Left kidney (tissue), 8 donors: ENCODE measurements at places on chromosomes 11 and 22.

DNA sequence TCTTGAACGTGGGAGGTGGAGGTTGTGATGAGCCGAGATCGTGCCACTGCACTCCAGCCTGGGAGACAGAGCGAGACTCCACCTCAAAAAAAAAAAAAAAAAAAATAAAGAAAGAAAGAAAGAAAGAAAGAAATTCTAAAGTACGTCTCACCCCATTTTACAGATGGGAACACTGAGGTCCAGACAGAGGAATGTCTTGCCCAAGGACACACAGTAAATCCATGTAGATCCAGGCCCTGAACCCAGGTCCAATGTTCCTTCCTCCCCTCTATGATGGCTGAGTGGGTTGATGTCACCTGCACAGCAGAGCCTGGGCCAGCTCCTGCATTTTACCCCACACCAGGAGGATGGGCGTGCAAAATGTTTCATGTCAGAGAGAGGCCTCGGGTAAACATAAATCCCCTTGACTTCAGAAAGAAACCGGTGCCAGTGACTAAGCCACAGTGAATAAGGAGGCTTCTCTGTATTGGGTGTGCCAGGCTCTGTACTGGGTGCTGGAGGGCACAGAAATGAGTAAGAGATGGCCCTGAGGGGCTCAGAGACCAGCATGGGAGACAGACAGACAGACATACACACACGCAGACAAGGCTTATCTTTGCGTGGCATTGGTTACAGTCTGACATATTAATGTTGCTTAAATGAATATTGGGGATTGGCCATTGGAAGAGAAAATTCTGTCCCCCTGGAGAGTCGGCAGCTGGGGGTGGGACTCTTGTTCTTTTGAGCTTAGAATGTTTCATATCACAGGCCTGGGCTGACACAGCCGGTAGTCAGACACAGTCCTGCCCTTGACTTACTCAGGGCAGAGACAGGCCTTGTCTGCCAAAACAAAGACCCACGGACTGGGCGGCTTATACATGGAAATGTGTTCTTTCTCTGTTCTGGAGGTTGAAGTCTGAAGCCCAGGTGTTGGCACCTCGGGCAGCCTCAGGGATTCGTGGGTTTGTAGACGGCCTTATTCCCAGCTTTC is 105.4 kb downstream of the MIAT start:
- no peak for DNase-seq

DNA sequence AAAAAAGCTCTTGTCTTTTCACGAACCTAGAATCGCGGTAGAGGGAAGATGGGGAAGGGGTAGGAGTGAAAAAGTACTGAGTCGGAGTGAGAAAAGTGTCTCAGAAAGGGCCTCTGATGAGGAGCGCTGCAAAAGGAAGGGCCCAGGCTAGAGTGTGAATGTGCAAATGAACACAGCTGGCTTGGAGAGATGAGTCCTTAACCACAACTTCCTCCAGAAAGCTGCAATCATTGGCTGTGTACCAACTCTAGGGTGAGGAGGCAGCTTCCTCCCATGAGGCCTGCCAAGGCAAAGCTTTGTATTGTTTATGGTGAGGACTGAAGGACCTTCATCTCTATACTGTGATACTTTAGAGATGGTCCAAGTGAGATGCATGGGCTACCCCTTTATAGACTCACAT is 566.9 kb upstream of the ANO5 start:
- DNase-seq, result no peak

- DNase-seq, result no peak
Observed at GRCh38 chr11:2585566-2586086, 114.2 kb downstream of the KCNQ1OT1 start.

DNA sequence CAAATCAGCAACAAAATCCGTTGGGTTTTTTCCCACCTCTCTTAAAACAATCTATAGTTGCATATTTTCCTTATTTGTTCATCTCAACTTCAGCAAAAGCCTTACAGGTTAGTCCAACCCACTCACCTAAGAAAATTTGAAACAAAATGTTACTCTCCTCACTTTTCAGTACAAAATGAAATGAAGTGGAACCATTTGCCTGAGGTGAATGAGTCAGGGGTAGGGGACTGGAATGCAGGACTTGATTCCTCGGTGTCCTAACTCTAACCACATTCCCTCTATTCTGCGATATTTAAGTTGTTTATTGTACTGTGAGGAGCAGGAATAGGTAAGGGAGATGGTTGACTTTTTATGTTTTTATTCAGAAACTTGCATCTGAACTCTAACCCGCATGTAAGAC is 16.4 kb downstream of the ATP5MG start:
- no peak for DNase-seq

- DNase-seq, result no peak
Observed at GRCh38 chr11:19790831-19791552, 78.4 kb downstream of the NAV2 start.

DNA sequence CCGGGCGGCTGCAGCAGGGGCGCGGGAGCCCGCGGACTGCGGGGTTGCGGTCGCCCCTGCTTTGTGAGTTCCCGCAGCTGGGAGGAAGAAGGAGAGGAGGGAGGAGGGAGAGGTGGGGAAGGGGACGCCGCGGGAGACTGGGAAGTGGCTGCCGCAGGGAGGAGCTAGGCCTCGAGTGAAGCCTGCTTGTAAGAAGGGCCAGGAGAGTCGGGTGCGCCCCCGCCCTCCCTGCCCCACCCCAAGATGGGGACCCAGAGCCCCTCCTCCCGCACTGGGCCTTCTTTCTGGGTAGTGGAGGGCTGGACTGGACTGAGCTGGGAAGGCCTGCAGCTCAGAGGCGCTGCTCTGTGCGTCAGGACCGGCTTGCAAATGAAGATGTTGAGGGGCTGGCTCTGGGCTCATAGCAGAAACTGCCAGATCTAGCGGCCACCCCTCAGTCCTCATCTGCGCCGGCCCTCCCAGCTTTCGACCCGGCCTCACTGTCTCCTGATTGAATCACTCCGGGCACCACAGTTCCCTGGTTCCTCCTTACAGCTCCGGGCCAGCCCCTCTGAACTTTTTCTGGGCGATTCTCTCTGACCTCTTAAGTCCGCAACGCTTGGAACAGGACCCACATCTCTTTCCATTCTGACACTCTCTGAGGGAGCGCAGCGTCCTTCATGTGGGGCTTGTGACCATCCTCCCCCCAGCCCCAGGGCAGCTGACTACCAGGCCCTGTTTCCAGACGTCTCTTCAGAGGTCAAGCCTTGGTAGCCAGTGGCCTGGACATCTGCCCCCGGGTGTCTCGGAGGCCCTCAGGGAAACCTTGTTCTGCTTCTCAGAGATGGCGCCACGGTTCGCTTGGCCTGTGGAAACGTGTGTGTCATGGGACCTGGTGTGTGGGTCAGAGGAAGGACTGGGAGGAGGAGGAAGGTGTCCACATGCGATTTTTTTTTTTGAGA is 21.9 kb downstream of the SERPINH1 start:
- DNase-seq, result peak; percentile 82

GRCh38 chr11:83938148-83938547 is 652.0 kb upstream of the CCDC90B start:
- no peak for DNase-seq

GRCh38 chr22:30297991-30298701 is 8.8 kb upstream of the CASTOR1 start:
- DNase-seq, result no peak

DNA sequence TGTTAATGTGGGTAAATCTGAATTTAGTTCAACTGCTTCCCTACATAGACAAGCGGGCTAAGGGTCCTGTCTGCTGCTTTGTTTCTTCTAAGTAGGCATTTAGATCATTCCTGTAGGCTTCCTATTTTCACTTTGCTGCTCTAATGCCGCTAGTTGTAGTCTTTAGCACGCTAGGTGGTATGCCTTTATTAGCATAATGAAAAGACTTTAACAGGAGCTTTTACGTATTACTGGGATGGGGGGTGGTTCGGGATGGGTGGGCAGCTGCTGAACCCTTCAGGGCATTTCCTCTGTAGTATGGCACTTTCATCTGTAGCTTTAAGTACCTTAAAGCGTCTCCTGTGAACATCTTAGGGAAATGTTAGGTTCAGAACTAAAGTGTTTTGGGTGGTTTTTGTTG is 85.3 kb downstream of the GGT1 start:
- DNase-seq, result no peak

- no peak for DNase-seq
Observed at GRCh38 chr11:115566180-115566764, 62.1 kb upstream of the CADM1 start.

DNA sequence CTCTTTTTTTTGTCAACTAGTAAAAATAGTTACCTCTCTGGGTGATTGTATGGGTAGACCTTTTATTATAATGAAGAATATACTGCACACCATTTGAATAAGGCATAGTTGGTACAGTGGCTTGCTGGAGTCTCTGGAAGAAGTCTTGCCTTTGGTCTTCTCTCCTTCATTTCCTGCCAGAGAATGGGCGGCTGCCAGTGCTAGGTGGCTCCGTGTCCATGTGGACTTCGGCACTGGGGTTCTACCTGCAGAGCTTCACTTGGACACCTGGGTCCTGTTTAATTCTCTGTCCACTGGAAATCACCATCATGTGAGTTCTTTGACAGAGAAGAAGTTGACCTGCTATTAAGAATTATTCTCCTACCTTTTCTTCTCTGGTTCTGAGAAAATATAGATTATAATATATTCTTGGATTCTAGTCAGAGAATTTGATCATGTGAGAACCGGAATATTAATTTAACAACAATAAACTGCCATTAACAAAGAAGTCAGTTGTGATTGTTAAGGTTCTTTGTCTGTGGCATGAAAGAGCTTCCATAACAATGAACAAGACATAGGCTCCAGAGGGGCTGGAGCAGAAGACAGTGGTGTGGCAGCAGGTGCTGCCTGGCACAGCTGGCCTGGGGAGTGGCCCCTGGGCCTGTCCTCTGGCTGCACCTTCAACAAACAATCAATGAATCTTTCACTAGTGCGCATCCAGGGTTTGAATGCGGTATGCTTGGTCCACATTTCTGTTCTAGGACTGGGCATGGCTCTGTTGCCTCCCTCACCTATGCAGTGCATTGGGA is 77.5 kb downstream of the PPFIBP2 start:
- DNase-seq, result no peak

DNA sequence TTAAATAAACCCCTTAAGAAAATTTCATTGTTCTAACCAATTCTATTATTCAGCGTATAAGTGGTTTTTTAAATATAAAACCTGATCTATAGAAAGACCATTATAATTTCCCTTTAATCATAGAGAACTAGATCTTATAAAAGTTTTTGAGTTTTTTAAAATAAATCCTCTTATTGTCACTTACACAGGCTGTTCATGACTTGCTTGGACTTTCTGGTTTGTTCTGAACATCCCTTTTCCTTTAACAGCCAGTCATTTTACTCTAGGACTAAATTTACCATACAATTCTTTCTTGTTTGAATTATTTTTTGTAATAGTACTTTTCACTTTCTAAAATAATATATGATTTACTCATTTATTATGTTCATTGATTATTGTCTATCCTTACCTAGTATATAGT is 4.7 kb downstream of the NXPE2 start:
- no peak for DNase-seq

- no peak for DNase-seq
Observed at GRCh38 chr11:66070604-66071380, 720 bp downstream of the PACS1 start.

GRCh38 chr11:64241241-64241490 is 271 bp downstream of the FKBP2 start:
- DNase-seq, result peak; percentile 99

GRCh38 chr11:133507185-133507584 is 25.1 kb downstream of the OPCML start:
- DNase-seq, result no peak

DNA sequence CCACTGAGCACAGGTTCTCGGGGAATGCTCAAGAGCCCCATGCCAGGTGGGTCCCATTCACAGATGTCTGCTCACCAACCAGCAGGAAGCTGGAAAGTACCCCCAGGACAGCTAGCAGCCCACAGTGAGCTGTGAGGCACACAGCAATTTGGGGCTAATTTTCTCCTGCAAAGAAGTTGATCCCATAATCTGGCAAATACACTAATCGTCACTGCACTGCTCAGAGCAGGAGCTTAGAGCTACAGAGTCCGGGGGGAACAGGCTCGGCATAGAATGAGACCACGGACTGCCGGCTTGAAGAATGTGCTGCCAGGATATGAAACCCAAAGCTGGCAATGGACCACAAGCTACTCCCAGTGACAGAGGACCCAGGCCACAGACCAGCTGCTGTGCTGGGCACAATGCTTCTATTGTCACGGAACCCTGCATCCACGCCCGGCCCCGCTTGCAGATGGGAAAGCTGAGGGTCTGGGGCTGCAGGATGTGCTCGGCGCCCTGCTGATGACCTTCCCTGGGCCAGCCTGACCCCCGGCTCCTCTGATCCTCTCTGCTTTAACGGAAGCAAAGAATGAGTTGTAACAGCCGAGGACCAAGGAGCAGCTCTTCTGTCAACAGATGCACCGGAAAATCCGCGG is 239.7 kb downstream of the CTTN start:
- no peak for DNase-seq

GRCh38 chr22:30857791-30858190 is 110.8 kb downstream of the MORC2 start:
- DNase-seq, result no peak

DNA sequence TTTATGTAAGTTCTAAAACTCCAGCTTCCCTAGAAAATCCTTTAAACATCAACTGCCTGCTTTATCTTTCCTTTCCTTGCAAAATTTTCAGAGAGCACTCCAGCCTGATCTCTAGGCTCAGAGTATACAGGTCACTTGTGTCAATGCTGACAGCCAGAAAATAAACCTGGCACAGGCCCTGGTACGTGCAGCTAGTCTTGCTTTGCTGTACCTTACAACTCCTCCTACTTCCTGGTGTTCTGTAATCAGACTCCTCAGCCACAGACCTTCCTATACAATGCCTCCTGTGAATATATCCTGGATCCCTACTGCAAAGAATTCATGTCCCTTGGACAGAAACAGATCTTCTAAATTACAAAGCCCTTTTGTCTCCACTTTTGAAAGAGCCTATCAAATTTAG is 24.2 kb upstream of the TMEM123 start:
- DNase-seq, result no peak

- DNase-seq, result no peak
Observed at GRCh38 chr11:90243534-90243933, 20.7 kb upstream of the CHORDC1 start.

- DNase-seq, result peak; percentile 73
Observed at GRCh38 chr11:118180300-118180703, 3.9 kb upstream of the SCN2B start.

DNA sequence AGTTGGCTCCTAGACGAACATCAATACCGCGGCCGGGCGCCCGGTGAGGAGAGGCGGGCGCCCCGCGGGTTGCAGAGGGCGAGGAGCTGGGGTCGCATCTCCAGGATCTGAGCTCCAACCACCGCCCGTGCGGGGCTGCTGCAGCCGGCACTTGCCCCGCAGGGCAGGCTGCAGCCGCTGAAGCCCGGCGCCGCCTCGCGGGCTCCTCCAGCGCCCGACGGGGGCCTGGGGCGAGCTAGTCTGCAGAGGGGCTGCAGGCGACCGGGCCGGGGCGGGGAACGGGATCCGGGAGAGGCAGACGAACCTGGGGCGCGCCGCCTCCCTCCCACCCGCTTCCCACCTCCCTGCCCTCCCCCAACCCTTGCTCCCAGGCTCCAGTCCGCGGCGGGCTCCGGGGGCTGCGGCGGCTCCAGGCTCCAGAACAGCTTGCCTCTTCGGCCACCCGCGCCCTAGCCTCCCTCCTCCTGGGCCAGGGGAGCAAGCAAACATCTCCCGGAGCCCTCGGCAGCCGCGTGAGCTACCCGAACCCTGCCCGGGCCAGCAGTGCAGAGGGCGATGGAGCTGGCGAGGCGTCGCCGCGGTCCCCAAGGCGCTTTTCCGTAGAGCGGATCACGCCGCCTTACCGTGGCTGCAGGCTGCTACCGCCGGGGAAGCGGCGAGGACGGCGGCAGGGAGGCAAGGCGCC is 802 bp downstream of the TENM4 start:
- peak; percentile 45 for DNase-seq

GRCh38 chr11:65574109-65574810 is 1.6 kb upstream of the EHBP1L1 start:
- DNase-seq, result peak; percentile 82

- no peak for DNase-seq
Observed at GRCh38 chr11:100594320-100594719, 92.8 kb upstream of the ARHGAP42 start.
